ENCODE measurements at places on chromosomes 11 and 22. TPM values are rescaled to one million over a fixed set of nuclear protein-coding genes. Genes with fewer than 3 reads are reported as not detected.

MS4A12 gene
- not detected for total RNA-seq

ZP1 gene
- total RNA-seq, result not detected

SUN2 gene
- total RNA-seq, result 33.2 TPM

GLYATL1 gene
- total RNA-seq, result 3.6 TPM

E2F8 gene
- total RNA-seq, result 1.8 TPM

CCDC87 gene
- 0.59 TPM for total RNA-seq

KCNK4 gene
- 1.0 TPM for total RNA-seq

ANGPTL5 gene
- total RNA-seq, result 1.9 TPM

RAPSN gene
- 0.11 TPM for total RNA-seq

MOV10L1 gene
- 3.3 TPM for total RNA-seq

ACR gene
- not detected for total RNA-seq

OR51I1 gene
- total RNA-seq, result 0.28 TPM

FAM227A gene
- 5.9 TPM for total RNA-seq

CECR2 gene
- 7.4 TPM for total RNA-seq

CNTN5 gene
- total RNA-seq, result 13.2 TPM

MMP11 gene
- 6.3 TPM for total RNA-seq

SCGB1A1 gene
- not detected for total RNA-seq

PITPNM1 gene
- 48.6 TPM for total RNA-seq

USP28 gene
- total RNA-seq, result 27.6 TPM

LRRN4CL gene
- 15.0 TPM for total RNA-seq

SLC22A25 gene
- total RNA-seq, result not detected

COX8A gene
- total RNA-seq, result 558 TPM

LMF2 gene
- total RNA-seq, result 16.0 TPM

ALDH3B2 gene
- total RNA-seq, result not detected

NDUFV1 gene
- 219 TPM for total RNA-seq

TRPM5 gene
- total RNA-seq, result 0.10 TPM

PIWIL4 gene
- 7.8 TPM for total RNA-seq

DNAJB7 gene
- not detected for total RNA-seq

SOX6 gene
- 51.6 TPM for total RNA-seq

DBX1 gene
- not detected for total RNA-seq

APOC3 gene
- 1.4 TPM for total RNA-seq

SHANK3 gene
- 7.5 TPM for total RNA-seq

DAGLA gene
- total RNA-seq, result 8.4 TPM

SPDYC gene
- total RNA-seq, result not detected

ALX4 gene
- total RNA-seq, result 0.30 TPM

C11orf91 gene
- not detected for total RNA-seq

EXPH5 gene
- total RNA-seq, result 8.2 TPM

TRPC6 gene
- total RNA-seq, result 6.1 TPM

BCO2 gene
- total RNA-seq, result 15.9 TPM

THAP12 gene
- 66.1 TPM for total RNA-seq

TEAD1 gene
- 58.1 TPM for total RNA-seq

SSTR3 gene
- total RNA-seq, result 2.0 TPM

CFAP300 gene
- 6.5 TPM for total RNA-seq

PGA4 gene
- total RNA-seq, result 0.99 TPM

OR51B4 gene
- total RNA-seq, result 0.17 TPM

OR6A2 gene
- total RNA-seq, result 0.89 TPM

C22orf15 gene
- total RNA-seq, result 4.9 TPM

DSCAML1 gene
- 3.5 TPM for total RNA-seq

GNAZ gene
- 46.5 TPM for total RNA-seq

RAG1 gene
- 0.72 TPM for total RNA-seq

ZBTB16 gene
- 12.7 TPM for total RNA-seq

Data from spinal cord (tissue), 10 donors.